Thyroid gland (tissue), 4 donors: ENCODE measurements at places on chromosomes 7 and 10. TPM values are rescaled to one million over a fixed set of nuclear protein-coding genes. Genes with fewer than 3 reads are reported as not detected.

The FIGNL1 gene
- total RNA-seq: 15.9 TPM

- no peak for DNase-seq
- no peaks in the 10 kb centered on the region for H3K4me1 ChIP-seq
- H3K27ac ChIP-seq: no peak overlapping the region
- H3K4me3 ChIP-seq: no peak overlapping the region
These were observed 45.7 kb downstream of the SORCS3 start for GRCh38 chr10:104686829-104687228.

- H3K27ac ChIP-seq: no peak overlapping the region
- H3K4me1 ChIP-seq: no peaks in the 10 kb centered on the region
- H3K4me3 ChIP-seq: no peak overlapping the region
These were observed 286.9 kb upstream of the DKK1 start for GRCh38 chr10:52027055-52027705.

The ADK gene
- total RNA-seq: 84.4 TPM

GRCh38 chr10:126910798-126911197 is 5.6 kb downstream of the DOCK1 start:
- no peaks in the 10 kb centered on the region for H3K27me3 ChIP-seq
- no peak for DNase-seq
- no peak overlapping the region for H3K27ac ChIP-seq
- no peaks in the 10 kb centered on the region for H3K36me3 ChIP-seq
- H3K4me1 ChIP-seq: peaks cover 18% of the 10 kb centered on the region

- no peak overlapping the region for H3K4me3 ChIP-seq
- H3K27ac ChIP-seq: no peak overlapping the region
- DNase-seq: no peak
- H3K36me3 ChIP-seq: no peaks in the 10 kb centered on the region
These were observed 213.1 kb downstream of the CREB5 start for GRCh38 chr7:28625432-28625831.

The DGKB gene
- total RNA-seq: not detected

The CDH23 gene
- total RNA-seq: 3.7 TPM
